ENCODE measurements at places on chromosomes 1 and 21.

DNA sequence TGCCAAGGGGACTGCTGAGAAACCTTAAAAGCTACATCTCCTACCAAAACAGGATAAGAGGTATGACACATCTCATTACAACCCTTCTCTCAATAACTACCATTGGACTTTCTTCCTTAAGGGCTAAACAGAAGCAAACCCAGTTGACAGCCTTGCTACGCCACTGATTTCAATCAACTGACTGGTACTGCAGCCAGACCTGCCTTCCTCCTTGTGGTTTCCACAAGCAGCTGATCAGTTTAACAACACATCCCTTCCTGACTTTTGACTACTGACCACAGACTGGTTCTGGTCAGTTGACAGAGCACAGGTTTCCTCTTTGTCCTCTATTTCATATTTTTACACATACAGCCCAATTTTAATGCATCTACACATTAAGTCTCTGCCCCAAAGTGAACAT is 108.8 kb downstream of the ADAMTS1 start:
- no peak for DNase-seq

- DNase-seq: peak; percentile 59
Measured at GRCh38 chr1:118481126-118481525, 296.1 kb upstream of the SPAG17 start.

DNA sequence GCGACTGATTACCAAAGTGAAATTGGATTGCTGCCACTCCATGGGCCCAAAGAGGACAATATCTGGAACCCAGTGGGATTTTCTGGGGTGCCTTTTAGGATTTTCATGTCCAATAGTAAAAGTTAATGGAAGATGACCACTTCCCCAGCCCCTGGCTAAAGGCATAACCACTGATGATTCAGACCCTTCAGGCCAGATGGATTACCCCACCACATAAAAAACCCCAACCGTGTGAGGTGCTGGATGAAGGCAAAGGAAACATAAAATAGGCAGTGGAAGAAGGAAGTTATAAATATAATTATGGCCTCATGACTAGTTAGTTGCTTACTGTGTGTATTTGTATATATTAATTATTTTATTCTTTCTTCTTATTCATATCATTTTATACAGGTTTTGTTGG is 40.2 kb upstream of the IL10 start:
- DNase-seq: no peak

DNA sequence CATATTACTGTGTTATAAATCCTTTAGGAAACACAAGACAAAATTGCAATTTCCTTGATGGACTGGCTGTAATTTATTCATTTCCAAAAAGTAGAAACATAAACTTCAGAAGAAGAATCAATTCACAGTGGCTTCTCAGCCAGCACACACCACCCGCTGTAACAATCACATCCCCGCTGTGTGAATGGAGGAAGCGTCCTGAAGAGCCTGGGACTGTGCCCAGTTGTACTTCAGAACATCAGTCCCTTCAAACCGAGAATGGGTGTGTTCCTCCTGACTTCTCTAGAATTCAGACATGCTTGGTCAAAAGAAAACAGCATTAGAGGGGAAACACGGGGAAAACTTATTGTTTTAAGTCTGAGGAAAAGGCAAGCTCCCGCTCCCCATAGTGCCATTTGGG is 28.8 kb upstream of the CD84 start:
- no peak for DNase-seq

- no peak for DNase-seq
Measured at GRCh38 chr1:91732291-91733107, 153.5 kb downstream of the TGFBR3 start.

- DNase-seq: no peak
Measured at GRCh38 chr21:46092811-46093667, 4.9 kb upstream of the COL6A2 start.

- DNase-seq: peak; percentile 80
Measured at GRCh38 chr21:8989721-8990325, 1531.6 kb upstream of the TPTE start.

GRCh38 chr1:155123801-155124200 is 3.9 kb upstream of the EFNA1 start:
- DNase-seq: no peak
